ENCODE measurements at places on chromosomes 5 and 9. TPM values are rescaled to one million over a fixed set of nuclear protein-coding genes. Genes with fewer than 3 reads are reported as not detected.

Gene PRXL2C
- 9.6 TPM for polyA plus RNA-seq

Gene TTC23L
- polyA plus RNA-seq: not detected

Gene AIF1L
- polyA plus RNA-seq: not detected

Gene OMD
- not detected for polyA plus RNA-seq

GRCh38 chr5:34603378-34603777 is 52.8 kb upstream of the RAI14 start:
- DNase-seq: no peak

DNA sequence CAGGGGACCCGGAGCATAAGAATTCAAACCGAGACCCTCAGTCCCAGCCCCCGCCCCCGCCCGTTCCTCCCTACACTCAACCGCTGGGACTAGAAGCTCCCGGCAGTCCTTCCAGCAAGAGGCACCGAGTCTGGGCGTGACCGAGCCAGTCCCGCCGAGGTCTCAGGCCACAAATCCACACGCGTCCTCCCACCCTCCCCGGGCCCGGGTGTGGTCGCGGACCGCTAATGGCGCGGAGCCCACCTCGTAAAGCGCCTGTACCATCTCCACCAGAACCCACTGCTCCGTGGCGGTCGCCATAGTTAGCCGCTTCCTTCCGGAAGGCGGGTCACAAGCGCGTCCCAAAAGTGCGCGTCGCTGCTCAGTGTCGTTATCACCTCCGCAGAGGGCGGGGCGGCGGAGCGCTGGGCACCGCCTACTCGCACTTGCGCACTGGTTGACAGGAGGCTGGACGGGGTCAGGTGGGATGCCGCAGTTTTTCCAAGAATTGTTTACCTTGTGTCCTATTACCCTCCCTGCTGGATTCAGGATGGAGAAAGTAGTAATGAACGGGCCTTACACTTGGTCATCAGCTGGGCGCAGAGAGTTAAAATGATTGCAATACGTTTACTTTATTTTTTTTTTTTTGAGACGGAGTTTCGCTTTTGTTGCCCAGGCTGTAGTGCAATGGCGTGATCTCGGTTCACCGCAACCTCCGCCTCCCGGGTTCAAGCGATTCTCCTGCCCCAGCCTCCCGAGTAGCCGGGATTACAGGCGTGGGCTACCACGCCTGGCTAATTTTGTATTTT is at the start of gene SPTLC1:
SPTLC1 (minus strand) TSS at position 343 of the 788 bp plus-strand sequence; CDS start at position 300, 43 bp downstream.
- peak; percentile 93 for DNase-seq

Data from naive B cell (primary cell).